ENCODE measurements at places on chromosomes 2 and 18.

GRCh38 chr2:42124011-42124785 is 45.0 kb upstream of the EML4 start:
- no peak for DNase-seq

DNA sequence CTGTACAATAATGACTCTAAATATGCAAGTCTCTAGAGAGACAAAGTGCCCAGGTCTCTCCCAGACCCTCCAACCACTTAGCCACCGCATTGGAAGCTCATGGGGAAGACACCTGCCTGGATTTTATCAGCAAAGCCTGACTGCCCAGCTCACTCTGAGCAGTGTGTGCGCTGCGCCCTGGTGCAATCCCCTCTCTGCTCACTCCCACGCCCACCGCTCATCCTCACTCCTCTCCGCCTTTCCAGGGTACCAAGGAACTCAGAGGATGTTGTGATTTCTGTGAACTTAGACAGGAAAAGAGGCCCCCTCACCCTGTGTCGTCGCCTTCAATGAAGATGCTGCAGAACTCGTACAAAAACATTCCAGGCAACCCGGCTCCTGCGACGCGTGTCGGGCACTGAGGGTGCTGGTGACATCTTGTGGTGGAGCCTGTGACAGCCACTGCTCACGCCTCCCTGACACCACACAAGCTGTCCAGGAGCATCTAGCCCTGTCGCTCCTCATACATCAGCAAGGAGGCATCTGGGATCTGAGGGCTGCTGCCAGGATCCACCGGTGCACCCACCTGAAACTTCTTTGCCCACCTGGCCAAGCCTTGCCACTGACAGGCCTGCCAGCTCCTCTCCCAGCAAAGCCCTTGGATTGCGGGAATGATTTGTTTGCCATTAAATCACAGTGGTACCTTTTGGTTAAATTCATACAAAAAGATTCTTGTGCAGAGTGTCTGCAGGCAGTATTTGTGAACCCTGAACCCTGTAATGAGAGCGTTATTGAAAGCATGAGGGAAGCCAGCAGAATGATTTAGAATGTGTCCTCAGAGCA is 220.4 kb downstream of the ZNF516 start:
- no peak for DNase-seq

- no peak for DNase-seq
Measured at GRCh38 chr2:178536037-178536436, 55.8 kb downstream of the PLEKHA3 start.

DNA sequence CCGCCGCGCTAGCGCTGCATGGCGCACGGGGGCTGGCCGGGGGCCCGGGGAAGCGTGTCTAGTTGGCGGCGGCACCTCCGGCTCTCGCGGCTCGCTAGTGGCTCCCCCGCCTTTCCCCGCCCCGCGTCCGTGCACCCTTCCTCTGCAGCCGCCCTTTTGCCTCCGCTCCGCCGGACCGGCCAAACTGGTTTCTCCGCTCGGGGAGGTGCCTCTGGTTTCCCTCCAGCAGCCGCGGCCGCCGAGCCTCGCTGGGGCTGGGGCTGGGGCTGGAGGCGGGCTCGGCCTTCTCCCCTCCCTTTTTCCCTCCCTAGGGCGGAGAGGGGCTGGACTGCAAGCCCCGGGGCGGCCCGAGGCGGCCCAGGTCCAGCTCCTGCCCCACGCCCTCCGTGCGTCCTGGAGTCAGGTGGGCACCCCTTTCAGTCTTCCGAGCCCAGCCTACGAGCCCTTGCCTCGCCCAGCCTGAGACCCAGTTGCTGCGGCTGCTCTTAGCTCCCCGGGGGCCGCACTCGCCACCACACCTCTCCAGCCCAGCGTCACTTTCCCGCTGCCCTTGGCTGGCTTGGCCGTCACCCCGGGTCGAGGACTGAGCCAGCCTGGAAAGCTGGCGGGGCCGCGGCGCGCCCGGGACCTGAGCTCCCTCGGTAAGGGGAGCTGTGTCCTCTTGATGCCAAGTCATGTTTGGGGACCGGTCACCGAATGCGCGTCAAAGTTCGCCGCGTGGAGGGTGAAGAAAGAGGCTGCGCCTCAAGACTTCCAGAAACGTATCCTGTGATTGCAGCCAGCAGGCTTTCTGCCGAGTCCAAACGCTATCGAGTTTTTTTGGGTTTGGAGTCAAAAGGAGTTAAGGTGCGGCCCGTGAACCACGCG is at the start of gene ATP8B1:
Gene ATP8B1 (minus strand): TSS at position 213 of the 867 bp plus-strand sequence. CDS start 71,508 bp downstream, outside the sequence.
- peak; percentile 96 for DNase-seq

GRCh38 chr18:28884304-28884703 is 707.4 kb upstream of the CDH2 start:
- no peak for DNase-seq

DNA sequence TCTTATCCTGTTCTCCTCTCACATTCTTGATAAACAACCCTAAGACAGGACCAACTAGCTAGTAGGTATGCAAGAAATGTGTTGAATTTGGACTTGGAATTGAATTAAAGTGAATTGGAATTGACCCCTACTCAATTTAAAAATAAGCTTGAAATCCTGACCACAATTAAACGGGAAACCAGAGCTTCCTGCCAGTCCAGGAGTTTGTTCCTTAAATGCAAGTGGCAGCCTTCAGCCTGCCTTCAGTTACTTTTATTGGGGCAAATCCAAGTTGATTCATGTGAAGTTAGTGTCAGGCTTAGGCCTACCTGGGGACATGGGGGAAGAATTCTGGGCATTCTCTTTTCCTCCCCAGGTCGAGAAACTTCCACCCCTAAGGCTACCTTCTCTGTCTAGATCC is 457.6 kb downstream of the BCL11A start:
- no peak for DNase-seq

GRCh38 chr2:29455200-29455860 is 340.1 kb downstream of the CLIP4 start:
- no peak for DNase-seq

DNA sequence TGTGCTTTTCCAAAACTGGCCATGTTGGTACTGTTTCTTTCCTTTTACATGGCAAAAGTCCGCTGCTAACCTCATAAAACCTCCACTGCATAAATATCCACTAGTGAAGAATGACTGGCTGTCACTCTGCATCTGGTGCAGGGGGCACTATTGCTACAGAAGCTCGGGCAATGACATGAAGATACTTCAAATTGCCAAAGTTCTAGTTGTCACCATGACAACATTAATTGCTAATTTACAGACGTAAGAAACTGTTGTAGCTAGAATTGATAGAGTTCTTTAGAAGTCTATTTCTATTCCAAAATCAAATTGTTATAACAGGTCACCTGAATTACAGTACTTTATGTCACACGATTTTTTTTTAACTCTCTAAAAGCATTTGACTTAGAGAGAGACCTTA is 845 bp downstream of the CFAP210 start:
- no peak for DNase-seq

DNA sequence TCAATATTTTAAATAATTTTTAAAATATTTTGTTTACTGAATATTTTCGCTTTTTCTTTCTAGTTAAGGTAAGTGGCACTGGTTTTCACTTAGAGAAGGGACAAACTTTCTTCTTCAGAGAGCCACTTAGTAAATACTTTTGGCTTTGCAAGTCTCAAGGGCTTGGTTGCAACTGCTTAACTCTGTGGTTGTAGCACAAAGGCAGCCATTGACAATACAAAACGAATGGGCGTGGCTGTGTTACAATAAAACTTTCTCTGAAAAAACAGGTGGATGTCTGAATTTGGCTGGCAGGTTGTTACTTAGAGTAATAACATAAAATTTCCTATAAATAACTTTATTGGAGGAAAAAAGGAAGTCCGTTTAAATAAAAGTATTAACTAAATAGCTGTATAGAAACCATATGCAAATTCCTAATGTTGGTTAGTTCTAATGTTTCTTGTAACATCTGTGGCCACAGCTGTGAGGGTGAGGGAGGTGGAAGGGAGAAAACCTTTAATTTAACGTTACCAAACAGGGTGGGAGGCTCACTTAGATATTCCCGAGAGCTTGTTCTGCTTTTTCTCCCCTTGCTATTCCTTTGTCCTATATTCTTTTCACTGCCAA is 62.4 kb upstream of the TNP1 start:
- no peak for DNase-seq

GRCh38 chr2:128642316-128642715 is 323.6 kb upstream of the HS6ST1 start:
- no peak for DNase-seq

GRCh38 chr18:26206488-26206887 is 19.8 kb upstream of the TAF4B start:
- no peak for DNase-seq

DNA sequence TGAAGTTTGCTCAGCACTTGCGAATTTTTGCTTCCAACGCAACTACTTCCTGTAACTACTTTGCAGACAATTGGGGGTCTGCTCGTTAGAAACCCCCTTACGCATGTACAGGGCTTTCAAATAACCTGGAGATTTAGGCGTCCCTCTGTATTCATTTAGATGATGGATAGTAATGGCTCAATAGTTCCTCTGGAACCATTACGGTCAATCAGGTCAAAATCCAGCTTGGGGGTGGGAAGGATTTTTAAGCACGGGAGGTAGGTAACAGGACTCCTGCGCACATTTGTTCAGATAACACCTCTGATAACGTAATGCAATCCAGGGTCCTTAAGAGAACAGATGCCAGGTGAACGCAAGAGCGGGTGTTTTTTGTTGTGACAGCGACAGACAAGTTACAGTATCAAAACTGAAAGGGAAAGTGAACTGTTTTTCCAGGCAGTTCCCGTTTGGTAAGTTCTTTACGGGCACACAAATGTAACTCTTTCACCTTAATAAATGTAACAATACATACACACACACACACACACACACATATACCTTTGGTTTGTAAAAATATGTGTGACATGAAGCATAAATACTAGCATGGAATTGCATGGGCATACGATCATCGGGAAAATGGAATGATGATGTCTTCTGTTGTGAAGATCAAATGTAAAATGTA is 3.8 kb upstream of the OSR1 start:
- DNase-seq: no peak

- DNase-seq: no peak
Measured at GRCh38 chr18:79512461-79513380, 117.0 kb downstream of the NFATC1 start.

GRCh38 chr2:23208339-23208738 is 176.6 kb upstream of the KLHL29 start:
- DNase-seq: no peak

DNA sequence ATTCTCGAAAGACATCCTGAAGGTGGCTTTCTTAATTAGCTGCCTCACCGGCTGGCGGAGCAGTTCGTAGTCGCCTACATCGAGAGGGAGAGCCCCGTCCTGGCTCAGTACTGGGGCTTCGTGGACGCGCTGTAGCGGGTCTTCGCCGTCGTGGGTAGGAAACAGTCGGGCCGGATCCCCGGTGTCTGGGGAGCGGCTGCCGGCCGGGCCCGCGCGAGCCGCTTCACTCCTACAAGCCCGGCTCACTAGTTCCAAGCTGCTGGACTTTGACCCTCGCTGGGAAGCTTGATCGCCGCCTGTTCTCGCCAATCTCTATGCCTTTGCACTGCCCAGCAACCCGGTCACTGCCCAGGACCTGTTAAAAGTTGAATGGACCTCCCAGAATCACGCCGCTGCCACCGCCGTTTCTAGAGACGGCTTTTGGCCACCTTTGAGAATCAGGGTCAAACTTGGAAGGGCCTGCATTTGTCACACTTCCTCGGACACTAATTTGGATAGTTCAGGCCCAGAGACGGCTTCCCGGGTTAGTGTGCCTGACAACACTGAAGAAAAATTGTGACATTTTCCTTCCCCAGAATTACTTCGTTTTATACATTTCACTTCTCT is 41.4 kb upstream of the AKAIN1 start:
- peak; percentile 82 for DNase-seq

- no peak for DNase-seq
Measured at GRCh38 chr2:152019732-152020131, 79.1 kb downstream of the CACNB4 start.

DNA sequence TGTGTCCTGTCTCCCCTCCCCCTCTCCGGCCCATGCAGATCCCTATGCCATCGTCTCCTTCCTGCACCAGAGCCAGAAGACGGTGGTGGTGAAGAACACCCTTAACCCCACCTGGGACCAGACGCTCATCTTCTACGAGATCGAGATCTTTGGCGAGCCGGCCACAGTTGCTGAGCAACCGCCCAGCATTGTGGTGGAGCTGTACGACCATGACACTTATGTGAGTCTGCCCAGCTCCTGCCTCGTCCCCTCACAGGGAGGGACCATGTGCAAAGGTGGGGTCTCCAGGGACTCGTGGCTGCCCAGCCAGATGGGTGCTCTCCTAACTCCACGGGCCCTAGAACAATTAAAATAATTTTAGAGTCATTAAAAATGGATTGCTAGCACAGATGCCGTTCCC is 145.2 kb downstream of the DYSF start:
- DNase-seq: no peak

DNA sequence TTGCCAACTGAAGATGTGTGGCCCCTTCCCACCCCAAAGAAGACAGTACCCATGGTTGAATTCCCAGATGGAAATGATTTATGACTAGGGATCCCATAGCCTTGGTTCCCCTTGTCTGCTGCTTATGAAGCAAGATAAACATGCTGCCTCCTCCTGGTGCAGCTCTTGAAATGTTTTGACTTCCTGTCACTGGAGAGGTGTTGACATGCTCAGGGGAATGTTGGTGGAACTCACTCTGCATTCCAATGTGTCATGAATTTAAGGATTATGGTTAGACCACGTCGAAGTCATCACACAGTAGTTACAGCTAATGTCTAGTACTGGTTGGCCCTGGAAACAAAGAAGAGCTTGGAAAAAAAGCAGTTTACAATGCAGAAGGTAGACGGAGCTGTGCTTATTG is 69.0 kb upstream of the FAM110C start:
- no peak for DNase-seq

GRCh38 chr18:69217196-69218000 is 183.3 kb upstream of the DOK6 start:
- DNase-seq: no peak

- no peak for DNase-seq
Measured at GRCh38 chr2:88099798-88100488, 27.9 kb downstream of the FABP1 start.

DNA sequence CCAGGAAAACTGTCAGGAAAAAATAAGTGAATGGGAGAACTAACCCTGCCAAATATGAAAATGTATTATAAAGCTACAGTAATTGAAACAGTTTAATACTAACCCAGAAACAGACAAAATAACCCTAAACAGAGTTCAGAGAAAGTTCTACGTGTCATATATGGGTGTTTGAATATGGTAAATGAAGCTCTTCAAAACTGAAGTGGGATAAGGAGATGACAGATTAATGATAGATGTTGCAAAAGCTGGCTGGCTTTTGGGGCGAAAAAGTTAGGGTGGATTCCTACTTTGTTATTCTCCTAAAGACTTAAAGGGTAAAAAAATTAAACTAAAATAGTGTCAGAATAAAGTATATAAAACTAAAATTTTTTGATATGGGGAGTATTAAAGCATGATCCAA is 101.8 kb upstream of the ARL5A start:
- DNase-seq: no peak
